Dermis blood vessel endothelial cell (primary cell): ENCODE measurements at places on chromosomes 11 and 22.

GRCh38 chr22:46963672-46964545 is 201.5 kb downstream of the TBC1D22A start:
- no peak for DNase-seq

DNA sequence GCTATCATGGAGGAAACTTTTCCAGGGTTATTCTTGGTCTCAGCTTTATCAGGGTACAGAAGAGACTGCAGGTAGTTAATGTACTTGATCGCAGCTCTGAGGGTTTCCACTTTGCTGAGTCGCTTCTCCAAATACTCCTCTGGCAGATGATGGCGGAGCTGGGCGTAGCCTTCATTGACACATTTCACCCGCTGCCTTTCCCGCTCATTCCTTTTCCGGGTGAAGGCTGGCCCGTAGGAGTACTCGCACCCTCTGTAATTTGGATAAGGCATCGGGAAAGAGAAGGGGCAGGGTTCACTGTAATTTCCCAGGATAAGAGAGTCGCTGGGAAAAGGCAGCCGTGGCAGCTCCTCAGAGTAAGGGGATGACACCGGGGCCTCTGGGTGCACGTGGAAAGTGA is 4.9 kb upstream of the C11orf16 start:
- DNase-seq, result no peak

DNA sequence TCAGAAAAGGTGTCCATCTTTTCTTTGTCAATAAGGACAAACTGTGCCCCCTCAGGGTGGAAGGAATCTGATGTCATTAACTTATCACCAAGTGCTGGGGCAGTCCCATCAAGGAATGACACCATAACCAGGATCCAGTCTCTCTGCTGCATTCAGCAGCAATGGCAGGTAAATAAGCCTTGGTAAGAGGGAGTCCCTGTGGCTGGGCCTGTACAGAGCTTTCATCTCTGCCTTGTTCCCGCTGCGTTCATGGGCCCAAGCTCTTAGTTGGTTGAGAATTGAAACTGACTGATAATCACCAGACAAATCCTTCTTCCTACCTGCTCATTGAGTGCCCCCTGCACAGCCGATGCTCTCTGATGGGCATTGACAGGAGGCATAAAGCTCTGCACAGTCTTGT is 22.7 kb downstream of the EIF3F start:
- no peak for DNase-seq

- DNase-seq, result no peak
Observed at GRCh38 chr22:49323751-49324415, 503.8 kb downstream of the BRD1 start.
